ENCODE measurements at places on chromosomes 16 and 17.

GRCh38 chr16:75537776-75538175 is 1.9 kb upstream of the CHST5 start:
- no peak for DNase-seq

- peak; percentile 45 for DNase-seq
Observed at GRCh38 chr17:66605541-66605940, 229.4 kb upstream of the CACNG5 start.

DNA sequence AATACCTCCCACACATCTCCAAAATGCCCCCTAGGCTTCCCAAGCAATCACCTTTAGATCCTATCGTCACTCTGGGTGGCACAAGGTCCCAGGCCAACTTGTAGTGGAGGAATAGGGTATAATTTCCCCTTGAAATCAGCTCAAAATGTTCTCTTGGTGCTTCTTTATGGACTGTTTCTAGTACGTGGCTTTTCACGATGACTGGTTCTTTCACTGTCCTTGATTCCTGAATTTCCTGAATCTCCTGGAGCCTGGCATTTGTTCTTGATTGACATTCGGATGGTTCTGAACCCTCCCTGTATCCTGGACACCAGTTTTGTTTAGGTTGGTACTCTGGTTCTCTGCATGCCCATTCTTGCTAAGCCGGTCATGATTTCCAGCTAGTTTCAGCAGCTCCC is 6.9 kb upstream of the VPS53 start:
- DNase-seq, result no peak

- peak; percentile 8 for DNase-seq
Observed at GRCh38 chr16:23835390-23836077, at the start of gene PRKCB. Gene PRKCB (plus strand): TSS chr16:23835983.

GRCh38 chr17:31492880-31493655 is 101.6 kb downstream of the RAB11FIP4 start:
- DNase-seq, result no peak

DNA sequence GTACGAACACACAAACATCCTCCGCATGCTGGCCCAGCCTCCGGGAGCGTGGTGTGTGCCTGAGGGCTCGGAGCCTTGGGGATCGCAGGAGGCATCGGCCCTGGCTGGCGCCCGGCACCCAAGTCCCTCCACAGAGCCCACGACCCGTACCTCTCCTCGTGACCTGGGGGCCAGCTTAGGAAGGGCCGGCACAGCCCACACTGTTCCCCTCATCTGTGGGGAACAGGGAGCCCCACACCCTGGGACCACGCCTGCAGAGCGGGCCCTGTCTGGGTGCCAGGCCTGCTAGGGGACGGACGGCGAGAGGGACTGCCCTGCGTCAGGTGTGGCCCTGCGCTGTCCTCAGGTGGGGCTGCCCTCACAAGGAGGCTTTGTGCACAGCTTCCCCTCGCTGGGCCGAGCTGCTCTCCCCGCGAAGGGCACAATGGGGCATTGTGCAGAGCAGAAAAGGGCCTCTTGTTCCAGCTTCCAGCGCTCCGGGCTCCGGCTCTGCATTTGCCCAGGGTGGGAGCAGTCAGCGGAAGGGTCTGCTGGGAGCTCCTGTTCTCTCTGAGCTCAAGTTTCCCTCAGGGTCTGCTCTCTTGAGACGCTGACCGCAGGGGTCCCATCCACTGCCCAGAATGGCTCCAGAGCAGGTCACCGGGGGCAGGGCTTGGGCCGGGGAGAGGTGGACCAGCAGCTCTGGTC is 1.7 kb upstream of the LMF1 start:
- no peak for DNase-seq

GRCh38 chr16:88646345-88647034 is 4.4 kb downstream of the CYBA start:
- DNase-seq, result no peak

- no peak for DNase-seq
Observed at GRCh38 chr17:34366010-34366409, 3.0 kb upstream of the CCL1 start.

- no peak for DNase-seq
Observed at GRCh38 chr16:23998771-23999170, 163.0 kb downstream of the PRKCB start.

GRCh38 chr17:18159551-18160120 is 24.0 kb upstream of the ALKBH5 start:
- no peak for DNase-seq

DNA sequence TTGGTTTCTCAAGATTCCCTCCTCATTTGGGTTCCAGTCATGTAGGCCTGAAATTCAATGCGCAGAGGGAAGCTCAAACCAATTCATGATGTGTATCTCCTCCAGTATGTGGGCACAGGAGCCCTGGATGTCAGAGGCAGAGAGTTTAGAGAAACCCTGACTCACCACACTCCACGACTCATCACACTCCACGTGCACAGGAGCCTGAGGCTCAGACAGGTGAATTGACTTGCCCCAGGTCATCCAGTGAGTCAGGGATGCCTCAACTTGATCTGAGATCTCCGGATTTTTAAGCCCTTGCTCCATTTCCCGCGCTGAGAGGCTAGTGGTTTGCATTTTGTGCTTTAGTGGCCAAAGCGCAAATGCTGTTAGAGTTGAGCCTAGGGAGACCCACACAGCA is 183.9 kb downstream of the HAPSTR1 start:
- no peak for DNase-seq

DNA sequence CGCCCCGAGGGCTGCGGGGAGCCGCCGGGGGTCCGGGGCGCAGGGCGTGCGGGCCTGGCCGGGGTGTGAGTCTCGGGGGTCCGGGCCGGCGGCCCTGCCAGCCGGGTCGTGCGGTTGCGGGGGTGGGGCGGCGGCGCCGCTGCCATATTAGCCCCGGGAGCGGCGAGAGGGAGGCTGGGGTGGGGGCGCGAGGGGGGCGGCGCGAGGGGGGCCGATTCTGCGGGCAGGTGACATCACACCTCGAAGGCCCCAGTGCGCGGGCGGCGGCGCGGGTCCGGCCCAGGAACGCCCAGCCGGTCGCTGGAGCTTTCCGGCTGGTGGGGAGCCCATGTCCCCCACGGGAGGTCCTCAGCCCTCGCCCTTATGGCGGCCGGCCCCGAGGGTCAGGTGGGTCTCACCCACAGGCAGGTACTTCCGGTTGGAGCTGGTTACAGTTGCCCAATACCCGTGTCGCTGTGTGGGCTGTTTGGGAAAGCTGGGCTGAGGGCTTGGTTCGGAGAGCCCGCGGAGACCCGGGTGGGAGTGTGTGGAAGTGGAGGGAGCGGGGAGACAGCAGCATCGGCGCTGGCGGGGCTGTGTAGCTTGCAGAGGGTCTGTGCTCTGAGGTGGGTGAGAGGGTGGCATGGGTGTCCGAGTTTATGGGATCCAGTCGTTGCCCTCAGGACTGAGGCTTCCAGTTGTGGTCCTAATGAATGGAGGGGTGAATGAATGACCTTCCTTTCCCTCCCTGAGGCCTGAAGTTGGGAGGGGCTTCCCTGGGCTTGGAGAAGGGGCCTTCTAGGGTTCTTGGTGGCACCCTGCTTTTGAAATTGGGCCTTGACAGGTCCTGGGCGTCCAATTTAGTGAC is 804 bp downstream of the ATP6V0C start:
- no peak for DNase-seq

DNA sequence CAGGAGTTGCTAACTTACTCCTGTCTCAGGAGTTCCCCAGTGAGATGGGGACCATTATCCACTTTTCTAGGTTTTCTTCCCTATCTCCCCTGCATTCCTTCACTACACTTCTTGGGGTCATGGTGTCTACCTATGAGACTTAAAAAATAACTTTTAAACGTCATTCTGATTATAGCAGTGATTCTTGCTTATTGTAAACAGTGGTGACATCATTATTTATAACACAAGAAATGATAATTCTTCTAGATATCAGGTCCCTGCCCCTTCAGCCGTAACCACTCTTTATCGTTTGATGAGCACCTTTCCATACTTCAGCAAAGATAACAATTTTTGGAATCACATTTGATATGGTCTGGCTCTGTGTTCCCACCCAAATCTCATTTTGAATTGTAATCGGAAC is 27.2 kb upstream of the IRX3 start:
- no peak for DNase-seq

GRCh38 chr17:13182854-13183253 is 165.0 kb upstream of the ELAC2 start:
- no peak for DNase-seq

GRCh38 chr17:40936437-40936971 is 942 bp downstream of the KRT23 start:
- DNase-seq, result no peak

- DNase-seq, result no peak
Observed at GRCh38 chr17:50806141-50806643, 29.2 kb upstream of the WFIKKN2 start.

DNA sequence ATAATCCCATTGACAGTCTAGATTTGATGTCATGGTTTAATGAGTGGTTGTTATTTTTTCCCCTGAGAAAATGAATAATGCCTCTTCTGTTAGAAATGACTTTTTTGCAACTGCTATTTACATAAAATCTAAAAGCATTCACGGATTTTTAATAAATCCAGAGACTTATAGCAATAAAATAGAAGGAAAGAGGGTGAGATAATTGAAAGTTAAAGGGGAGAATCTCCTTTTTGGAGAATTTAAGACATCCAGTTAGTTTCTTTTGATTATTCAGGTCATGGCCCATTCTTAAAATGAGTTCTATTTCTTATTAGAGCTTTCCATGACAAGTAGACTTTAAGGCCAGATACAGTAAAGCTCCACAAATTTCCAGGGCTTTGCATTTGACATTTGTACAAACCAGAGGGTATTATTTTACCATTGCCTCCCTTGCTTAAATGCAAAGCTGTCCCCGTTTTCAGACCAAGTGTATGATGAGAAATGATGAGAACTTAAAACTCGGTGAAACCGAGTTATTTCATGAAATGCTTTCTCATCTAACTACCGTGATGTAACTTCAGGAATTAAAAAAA is 789.0 kb upstream of the SOX9 start:
- DNase-seq, result no peak

DNA sequence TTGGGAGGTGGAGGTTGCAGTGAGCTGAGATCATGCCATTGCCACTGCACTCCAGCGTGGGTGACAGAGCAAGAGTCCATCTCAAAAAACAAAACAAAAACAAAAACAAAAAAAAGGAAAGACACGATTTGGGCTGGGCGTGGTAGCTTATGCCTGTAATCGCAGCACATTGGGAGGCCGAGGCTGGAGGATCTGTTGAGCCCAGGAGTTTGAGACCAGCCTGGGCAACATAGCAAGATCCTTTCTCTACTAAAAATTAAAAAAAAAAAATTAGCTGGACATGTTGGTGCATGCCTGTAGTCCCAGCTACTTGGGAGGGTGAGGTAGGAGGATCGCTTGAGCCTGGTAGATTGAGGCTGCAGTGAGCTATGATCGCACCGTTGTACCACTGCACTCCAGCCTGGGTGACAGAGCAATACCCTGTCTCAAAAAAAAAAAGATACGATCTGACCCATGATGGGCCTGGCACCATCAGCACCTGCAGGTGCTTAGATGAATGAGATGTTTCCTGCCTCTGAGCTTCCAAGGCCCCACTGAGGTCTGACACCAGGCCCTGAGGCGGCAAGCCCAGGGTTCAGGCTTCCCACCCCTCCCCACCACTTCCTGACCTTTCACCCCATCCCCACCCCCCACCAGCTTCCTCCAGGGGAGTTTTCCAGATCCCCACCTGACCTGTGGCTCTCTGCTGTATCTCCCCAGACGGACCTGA is 21.7 kb downstream of the ATP2A1 start:
- DNase-seq, result no peak

DNA sequence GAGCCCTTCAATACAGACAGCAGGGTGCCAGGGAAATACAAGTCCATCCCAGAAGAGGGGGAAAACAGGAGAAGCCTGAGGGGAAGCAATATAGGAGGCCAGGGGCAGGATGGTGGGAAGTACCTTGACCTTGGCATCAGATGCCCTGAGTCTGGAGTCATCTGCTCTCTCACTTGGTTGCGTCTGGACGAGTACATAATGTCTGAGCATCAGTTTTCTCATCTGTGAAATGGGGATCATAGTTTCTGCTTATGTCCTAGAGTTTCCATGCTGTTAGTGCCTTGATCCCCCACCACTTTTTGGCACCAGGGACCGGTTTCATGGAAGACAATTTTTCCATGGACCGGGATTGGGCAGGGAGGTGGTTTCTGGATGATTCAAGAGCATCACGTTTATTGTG is 2.3 kb downstream of the STAT5A start:
- no peak for DNase-seq

DNA sequence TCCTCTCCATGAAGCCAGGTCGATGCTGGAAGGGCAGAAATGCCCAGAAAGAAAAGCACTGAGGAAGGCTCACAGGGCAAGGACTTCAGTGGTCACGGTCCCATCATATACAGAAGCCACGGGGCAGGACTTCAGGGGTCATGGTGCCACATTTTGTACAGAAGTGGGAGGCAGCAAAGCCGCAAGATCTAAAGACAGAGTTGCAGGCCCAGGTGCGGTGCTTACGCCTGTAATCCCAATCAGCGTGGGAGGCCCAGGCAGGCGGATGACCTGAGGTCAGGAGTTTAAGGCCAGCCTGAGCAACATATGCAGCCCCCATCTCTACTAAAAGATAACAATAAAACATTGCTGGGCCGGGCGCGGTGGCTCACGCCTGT is 96.0 kb downstream of the NXN start:
- no peak for DNase-seq

DNA sequence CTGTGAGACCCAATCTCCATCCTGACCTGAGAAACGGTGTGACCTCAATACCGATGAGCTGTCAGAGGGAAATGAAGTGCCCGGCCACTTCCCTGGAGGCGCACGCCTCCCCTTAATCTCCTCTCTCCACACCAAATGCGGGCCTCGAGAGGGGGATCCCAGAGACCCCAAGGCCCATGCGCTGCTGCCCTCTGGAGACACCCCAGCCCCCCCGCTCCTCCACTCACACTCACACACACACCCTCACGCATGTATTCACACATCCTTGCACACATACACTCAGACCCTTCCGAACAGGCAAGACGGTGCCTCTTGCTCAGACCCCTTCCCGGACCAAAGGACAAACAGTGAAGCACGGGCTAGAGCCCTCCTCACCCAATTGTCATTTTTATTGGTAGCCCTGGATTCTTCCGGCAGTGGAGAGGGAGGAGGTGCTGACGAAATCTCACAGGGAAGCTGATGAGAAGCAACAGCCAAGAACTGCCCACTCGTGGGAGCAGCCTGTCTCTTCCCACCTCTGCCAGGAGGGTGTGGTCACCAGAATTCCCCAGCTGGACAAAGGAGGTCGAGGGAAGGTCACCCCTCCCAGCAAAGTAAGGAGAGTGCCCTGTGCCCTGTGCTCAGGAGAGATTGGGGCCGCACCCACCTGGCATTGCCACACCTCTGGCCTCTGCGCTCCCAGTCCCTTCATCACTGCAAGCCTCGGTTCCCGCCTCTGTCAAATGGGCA is 136.0 kb upstream of the TNRC6C start:
- peak; percentile 28 for DNase-seq

- no peak for DNase-seq
Observed at GRCh38 chr16:81478876-81479511, 34.4 kb downstream of the CMIP start.

- DNase-seq, result no peak
Observed at GRCh38 chr16:627454-628239, 3.1 kb upstream of the WFIKKN1 start.

Measured in AG10803 (cell line).